Retinal pigment epithelial cell (primary cell): ENCODE measurements at places on chromosomes 7 and 10.

GRCh38 chr10:65194555-65194954 is 1673.4 kb downstream of the REEP3 start:
- DNase-seq: peak; percentile 84

DNA sequence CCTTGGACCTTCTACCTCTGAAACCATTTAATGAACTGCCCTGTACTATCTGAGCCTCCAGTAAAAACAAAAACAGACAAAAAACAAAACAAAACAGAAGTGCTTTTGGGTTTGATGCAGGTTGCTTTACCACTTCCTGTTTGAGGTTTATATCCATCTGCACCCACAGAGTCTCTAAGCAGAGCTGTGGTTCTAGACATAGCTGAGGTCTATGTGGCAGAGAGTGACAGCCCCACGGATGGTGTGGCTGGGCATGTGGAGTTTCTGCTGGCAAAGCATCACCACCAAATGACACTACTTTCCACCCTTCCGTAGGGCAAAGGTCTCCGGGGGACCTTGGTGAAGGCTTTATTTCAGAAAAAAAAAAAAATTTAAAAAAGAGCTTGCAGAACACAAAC is 754.2 kb downstream of the GRID1 start:
- DNase-seq: no peak

DNA sequence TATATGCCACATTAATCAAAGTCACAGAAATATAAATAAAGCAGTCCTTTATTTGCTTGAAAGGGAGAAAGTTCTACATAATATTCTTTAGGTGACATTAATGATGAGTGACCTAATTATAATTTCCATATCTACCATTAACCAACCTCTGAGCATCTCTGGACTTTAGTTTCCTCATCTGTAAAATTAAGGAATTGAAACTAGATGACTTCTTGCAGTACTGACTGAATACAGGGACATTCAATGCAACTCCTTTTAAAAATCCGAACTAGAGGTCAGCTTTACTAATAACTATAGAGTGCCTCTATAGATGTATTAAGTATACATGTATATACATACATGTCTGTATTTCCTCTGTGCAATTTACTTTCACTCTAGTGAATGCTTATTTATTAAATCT is 3.9 kb downstream of the FMC1 start:
- DNase-seq: no peak

- no peak for DNase-seq
Observed at GRCh38 chr10:110409488-110409887, 88.2 kb upstream of the DUSP5 start.

DNA sequence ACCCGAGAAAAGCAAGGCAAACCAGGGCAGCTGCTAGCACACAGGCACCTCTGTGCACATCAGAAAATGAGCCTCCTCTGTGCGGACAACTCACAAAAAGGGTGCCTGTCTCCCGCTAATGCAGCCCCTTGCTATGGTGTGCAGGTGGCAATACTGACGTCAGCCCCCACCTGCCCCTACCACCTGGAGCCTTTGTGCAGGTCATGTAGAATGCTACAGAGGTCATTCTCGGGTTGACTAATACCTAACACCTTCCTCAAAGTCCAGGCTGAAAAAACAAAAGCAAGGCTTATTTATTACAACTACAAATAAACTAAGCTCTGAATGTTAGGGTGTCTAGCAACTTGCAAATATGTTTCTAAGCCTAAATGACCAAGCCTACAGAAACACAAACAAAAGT is 13.9 kb downstream of the PIP4K2A start:
- DNase-seq: no peak

- DNase-seq: no peak
Observed at GRCh38 chr10:127774766-127775559, 38.0 kb downstream of the FOXI2 start.

GRCh38 chr10:23342213-23342884 is 2.2 kb downstream of the C10orf67 start:
- DNase-seq: no peak

DNA sequence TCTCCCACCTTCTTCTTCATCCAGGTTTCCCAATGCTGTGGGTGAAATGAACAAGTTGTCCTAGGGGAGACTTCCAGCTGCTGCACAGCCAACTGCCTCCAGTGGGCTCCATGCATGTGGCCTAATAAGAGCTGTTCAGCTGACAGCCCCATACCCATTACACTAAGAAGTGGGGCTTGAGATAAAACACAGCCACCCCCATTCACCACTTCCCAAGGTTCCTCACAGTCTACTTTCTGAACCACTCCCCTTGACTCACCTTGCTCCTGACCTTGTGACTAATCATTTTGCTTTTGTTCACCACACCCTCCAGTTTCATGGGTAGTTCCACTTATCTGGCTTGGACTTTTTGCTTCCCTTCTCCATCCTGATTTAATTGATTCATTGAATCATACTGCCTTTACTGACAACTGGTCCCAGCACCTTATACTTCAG is 119.3 kb downstream of the CABCOCO1 start:
- DNase-seq: no peak

DNA sequence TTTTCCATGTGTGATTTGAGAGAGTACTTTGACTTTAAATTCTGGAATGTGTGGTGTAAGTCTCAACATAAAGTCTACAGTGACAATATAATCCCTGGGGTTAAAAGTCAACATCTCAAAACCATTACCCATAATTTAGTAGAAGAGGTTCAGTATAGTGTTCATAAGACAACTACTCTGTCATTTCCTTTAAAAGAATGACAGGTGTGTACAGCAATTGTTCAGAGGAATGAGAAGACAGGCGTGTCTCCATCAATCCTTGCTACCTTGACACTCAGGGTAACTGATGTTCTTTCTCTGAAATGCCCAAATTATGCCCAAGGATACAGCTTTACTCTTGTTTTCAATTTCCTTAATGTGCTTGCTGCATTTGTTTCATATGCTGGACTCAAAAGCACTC is 256.4 kb downstream of the DYNC1I1 start:
- no peak for DNase-seq

- no peak for DNase-seq
Observed at GRCh38 chr7:123485187-123485586, 49.2 kb downstream of the IQUB start.

- no peak for DNase-seq
Observed at GRCh38 chr10:5888843-5889623, 660 bp downstream of the ANKRD16 start.

DNA sequence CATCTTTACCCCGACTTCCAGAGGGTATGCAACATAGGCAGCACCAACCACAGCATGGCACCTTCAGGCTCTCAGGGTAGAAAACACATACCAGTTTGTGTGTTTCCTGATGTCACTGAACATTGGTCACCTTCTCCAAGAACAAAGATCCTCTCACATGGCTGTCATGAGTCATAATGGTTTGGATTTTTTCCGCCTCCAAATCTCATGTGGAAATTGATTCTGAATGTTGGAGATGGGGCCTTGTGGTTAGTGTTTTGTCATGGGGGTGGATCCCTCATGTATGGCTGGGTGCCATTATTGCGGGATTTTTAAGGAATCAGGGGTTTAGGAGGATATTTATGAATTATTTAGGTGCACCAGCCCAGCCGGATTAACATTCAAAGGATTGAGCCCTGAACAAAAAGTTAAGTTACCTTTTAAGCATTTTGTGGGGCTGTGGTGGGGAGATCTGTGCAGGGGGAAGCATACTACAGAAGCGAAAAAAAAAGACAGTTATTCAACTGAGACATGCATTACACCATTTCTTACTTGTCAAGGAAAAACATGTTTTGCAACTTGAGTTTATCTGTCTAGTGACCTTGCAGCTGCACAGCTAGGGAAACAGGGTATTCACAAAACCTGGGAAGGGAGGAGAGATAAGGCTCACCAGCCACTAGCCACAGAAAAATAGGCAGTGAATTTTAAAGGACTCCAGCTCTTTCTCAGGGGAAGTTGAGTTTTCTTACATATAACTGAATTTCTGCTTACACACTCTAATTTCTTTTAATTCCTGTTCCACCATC is 774.1 kb upstream of the AUTS2 start:
- DNase-seq: no peak

DNA sequence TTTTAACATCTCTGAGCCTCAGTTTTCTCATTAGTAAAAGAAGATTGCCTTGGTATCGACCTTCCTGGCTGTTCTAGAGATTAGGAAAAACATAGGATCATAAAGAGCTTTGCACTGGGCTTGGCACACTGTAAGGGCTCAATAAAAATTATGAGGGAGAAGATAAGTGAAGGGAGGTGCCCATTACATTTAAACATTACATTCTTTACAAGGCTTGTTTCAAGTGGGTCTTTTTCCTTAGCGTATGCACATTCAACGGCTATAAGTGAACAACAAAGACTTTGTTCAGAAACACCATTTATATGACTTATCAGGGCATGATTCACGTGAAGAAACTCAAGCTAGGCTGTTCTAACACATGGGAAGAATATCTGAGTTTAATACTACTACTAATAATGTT is 351.9 kb upstream of the NPVF start:
- no peak for DNase-seq

- DNase-seq: peak; percentile 31
Observed at GRCh38 chr10:97072851-97073665, 112.7 kb downstream of the SLIT1 start.

DNA sequence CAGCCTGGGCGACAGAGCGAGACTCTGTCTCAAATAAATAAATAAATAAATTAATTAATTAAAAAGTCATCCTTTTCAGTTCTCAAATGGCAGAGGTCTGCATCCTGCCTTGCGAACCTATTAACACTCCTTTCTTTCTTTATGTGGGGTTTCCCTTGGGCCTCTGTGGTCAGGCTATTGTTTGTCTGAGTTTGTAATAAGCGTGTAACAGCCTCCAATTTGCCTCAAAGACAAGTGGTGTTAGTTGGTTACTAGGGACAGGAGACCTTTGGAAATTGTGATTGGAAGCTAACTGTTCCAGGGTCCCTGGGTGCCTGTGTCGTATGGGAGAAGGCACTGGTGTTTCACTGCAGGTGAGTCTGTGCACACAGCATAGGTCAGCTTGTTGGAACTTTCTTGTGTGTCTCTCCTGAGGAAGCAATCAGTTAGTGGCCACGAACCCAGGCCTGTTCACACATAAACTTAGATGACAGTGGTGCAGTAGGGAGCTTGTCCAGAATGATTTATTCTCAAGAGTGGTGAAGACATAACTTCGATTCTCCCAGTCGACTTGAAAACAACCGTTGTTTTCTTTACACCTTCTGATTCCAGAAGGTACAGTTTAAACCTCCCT is 33.5 kb downstream of the TCF7L2 start:
- DNase-seq: no peak

GRCh38 chr7:134293002-134293740 is 23.6 kb downstream of the SLC35B4 start:
- no peak for DNase-seq

DNA sequence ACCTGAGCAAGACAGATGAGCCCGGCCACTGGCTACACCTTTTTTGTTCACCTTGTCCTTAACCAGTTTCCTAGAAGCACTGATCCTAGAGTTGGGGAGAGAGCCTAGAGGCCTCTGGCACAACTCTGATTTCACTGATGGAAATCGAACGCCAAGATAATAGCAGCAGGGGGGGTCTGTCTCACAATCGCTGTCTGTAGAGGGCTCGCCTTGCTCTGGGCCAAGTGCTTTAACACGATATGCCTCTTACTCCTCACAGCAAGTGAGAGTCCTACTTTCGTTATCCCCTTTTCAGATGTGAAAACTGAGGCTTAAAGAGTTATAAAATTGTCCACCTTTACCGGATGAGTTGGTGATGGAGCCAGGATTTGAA is 472 bp downstream of the RASSF4 start:
- DNase-seq: no peak

- DNase-seq: no peak
Observed at GRCh38 chr10:12838366-12838765, 163.1 kb downstream of the CCDC3 start.

DNA sequence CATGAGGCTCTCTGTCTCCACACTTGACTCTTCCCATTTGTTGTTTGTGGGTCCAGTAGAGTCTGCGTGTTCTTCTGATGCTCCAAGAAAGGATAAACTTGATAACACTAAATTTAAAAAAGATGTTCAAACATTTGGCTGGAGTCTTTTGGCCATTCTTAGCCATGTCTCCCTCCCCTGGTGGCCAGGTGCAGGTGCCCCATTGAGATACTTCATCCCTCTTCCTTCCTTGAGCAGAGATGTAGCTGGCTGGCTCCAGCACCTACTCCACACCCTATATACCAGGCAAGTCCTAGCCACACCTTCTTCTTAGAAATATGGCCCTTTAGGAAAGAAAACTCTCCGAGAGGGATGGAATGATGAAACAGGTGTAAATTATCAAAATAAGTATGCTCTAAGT is 103.2 kb upstream of the GJD4 start:
- DNase-seq: no peak

- no peak for DNase-seq
Observed at GRCh38 chr7:36809510-36809909, 85.2 kb upstream of the AOAH start.

DNA sequence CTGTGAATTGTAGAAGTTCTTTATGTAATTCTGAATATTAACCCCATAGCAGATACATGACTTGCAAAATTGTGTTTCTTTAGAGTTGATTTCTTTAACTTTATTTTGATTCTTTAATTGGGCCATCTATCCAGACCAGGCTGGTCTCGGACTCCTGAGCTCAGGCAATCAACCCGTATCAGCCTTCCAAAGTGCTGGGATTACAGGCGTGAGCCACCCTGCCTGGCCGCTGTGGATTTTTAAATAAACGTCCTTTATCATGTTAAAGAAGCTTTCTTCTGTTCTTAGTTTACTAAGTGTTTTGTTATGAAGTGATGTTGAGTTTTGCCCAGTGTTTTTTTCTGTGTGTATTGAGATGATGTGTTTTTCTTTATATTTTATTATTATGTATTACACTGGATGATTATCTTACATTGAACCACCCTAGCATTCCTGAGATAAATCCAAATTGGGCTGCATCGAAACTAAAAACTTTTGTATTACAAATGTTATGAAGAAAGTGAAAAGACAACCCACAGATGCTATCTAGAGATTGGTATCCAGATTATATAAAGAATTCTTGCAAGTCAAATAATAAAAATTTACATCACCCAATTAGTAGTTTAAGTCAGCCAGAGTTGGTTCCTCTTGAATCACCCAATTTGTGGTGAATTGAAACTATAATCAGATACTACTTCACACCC is 118.1 kb downstream of the TPST1 start:
- no peak for DNase-seq

- no peak for DNase-seq
Observed at GRCh38 chr7:46685051-46685450, 764.0 kb upstream of the IGFBP3 start.

DNA sequence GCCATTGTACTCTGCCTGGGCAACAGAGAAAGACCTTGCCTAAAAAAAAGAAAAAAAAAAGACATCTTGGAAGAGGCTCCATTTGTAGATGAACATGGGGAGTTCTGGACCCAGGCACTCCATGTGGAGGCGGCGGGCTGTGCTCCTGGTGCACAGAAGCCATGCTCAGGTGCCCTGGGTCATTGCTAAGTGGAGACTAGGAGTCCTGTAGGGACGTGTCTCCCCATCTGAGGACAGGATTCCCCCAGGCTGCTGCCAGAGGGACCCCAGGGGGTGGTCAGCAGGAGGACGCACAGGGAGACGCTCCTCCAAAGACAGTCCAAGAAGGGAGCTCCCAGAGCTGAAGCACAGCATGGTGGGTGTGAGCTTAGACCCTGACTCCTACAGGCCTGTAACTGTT is 34.3 kb downstream of the SBDS start:
- no peak for DNase-seq
